Fibroblast of villous mesenchyme (primary cell): ENCODE measurements at places on chromosomes 11 and 22. TPM values are rescaled to one million over a fixed set of nuclear protein-coding genes. Genes with fewer than 3 reads are reported as not detected.

GRCh38 chr11:32259641-32260081 lies 168.8 kb downstream of the RCN1 start:
- peak; percentile 78 for DNase-seq

GRCh38 chr11:69089258-69089657 lies 40.5 kb downstream of the TPCN2 start:
- DNase-seq: peak; percentile 77

CALCA gene
- total RNA-seq: not detected in 2 replicates

- no peak for DNase-seq
Observed at GRCh38 chr11:133910101-133910500, 46.7 kb downstream of the IGSF9B start.

DNA sequence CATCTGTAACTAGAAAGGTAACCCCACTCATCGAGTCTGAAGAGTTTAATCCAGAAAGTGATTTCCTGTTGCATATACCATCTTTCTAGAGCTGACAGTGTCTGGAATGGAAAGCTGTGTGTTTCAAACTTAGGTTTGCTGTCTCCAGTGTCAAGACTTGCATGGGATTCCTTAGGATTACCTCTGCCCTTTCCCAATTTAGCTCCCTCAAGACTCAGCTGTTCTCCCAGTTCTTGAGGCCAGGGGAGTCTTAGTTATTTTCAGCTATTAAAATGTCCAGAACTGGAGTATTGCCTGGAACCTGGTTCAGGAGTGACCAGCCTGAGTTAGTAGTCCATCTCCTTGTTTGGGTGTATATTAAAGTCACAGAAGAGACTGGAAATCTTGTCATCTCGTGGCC lies 25.0 kb upstream of the LDHA start:
- no peak for DNase-seq

CHST1 gene
- 0.43 and 0.97 TPM in 2 replicates for total RNA-seq

APOA5 gene
- not detected in 2 replicates for total RNA-seq

GRCh38 chr22:40335358-40335757 lies 10.9 kb upstream of the ADSL start:
- DNase-seq: no peak

MUC6 gene
- total RNA-seq: not detected in 2 replicates

DNA sequence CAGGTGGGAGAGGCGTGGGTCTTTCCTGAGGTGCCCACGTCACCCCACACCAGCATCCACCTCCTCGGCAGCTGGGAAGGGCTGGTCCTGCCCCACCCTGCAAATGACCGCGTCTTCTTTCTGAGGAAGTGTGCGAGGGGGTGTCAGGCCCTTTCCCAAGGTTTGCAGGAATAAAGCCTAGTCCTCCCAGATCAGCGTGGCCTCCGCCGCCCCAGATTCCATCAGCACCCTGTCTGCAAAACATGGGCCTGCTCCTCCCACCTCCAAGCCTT lies 14.4 kb upstream of the SLC39A13 start:
- no peak for DNase-seq

ANO1 gene
- total RNA-seq: not detected in 2 replicates

DNA sequence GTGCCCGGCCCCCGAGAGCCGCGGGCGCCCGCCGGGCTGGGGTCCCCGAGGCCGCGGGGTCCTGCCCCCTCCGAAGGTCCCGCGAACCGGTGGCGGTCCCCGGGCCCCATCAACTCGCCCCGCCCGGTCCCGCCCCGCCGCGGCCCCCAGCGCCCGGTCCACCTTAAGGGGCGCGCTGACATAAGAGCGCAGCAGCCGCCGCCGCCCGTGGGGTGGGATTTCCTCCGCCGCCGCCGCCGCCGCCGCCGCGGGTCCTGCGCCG lies at the start of gene ZDHHC8:
Gene ZDHHC8, plus strand, starts transcription at position 208 of the 262 bp plus-strand sequence. CDS start 144 bp downstream, outside the sequence.
- peak; percentile 22 for DNase-seq

GRCh38 chr11:65606876-65607613 lies 7.0 kb downstream of the MAP3K11 start:
- peak; percentile 98 for DNase-seq

CADM1 gene
- 9.1 and 15.5 TPM in 2 replicates for total RNA-seq

KDM4D gene
- 0.97 and 1.3 TPM in 2 replicates for total RNA-seq

GRCh38 chr11:28673691-28674432 lies 565.7 kb downstream of the METTL15 start:
- peak; percentile 81 for DNase-seq

DNA sequence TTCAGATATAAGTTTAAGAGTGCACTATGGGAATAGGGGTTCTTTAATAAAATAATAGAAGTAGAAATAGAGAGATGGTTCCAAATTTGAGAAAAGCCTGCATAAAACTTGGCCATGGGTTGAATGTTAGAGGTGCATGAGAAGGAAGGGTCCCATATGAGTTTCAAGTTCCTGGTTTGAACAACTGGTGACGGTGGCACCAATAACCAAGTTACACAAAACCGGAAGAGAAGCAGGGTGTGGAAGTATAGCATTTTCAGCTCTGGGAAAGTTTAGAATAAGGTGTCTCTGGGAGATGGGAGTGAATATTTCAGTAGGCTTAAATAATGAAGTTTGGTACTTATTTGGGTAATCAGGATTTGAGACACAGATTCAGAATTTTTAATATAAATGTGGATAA lies 2.4 kb downstream of the CASP1 start:
- DNase-seq: no peak
